ENCODE measurements at places on chromosomes 6 and 20. TPM values are rescaled to one million over a fixed set of nuclear protein-coding genes. Genes with fewer than 3 reads are reported as not detected.

The NKAIN2 gene
- total RNA-seq = not detected

The TMX4 gene
- 16.0 TPM for total RNA-seq

GRCh38 chr6:73227606-73228255 is 2.4 kb upstream of the KHDC1L start:
- DNase-seq = no peak

DNA sequence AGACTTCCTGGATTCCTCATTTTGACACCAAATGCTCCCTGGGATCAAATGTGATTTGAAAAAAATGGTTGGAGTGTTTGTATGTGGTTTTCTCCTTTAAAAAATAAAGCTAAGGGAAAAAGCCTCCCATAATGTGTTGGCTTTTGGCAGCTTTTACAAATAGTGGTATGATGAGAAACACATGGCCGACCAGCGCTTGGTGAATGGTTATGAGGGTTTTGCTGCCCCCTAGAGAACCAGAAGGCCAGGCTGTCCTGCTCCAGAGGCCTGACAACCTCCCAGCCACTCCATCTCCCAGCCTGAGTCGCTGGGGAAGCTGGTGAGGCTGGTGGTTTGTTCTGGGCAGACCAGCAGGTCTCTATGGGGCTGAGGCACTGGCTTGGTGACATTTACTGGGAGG is 69.3 kb downstream of the CLIC5 start:
- no peak for DNase-seq

- peak; percentile 23 for DNase-seq
These were observed 2.0 kb downstream of the FOXQ1 start for GRCh38 chr6:1313767-1314503.

All from dermis blood vessel endothelial cell (primary cell).